ENCODE measurements at places on chromosomes 6 and 20.

DNA sequence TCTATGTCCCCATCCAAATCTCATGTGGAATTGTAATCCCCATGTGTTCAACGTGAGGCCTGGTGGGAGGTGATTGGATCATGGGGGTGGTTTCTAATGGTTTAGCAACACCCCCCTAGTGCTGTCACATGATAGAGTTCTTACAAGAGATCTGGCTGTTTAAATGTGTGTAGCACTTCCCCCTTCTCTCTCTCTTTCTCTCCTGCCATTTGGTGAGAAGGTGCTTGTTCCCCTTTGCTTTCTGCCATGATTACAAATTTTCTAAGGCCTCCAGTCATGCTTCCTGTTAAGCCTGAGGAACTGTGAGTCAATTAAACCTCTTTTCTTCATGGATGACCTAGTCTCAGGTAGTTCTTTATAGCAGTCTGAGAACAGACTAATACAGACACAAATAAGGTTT lies 165.4 kb downstream of the OGFRL1 start:
- DNase-seq, result no peak

GRCh38 chr6:167462514-167463312 lies 137.8 kb downstream of the TTLL2 start:
- no peak for DNase-seq

DNA sequence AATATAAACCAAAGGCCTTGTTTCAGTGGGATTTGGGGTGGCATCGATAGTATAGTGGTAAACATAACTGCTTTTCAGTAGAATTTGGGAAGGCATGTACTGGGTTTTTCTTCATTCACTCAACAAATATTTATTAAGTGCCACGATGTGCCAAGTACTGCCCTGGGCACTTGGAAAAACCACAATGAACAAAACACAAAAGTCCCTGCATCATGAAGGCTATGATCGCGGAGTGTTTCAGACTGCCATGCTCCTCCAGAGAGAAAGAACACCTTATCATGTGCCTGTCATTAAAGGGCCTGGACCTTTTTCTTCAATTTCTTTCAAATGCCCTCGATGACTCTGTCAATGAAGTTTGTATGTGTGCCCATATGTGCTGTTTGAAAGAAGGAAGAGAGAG lies 59.2 kb upstream of the CEP85L start:
- DNase-seq, result no peak

- no peak for DNase-seq
Observed at GRCh38 chr20:7087803-7088202, 320.3 kb downstream of the BMP2 start.

DNA sequence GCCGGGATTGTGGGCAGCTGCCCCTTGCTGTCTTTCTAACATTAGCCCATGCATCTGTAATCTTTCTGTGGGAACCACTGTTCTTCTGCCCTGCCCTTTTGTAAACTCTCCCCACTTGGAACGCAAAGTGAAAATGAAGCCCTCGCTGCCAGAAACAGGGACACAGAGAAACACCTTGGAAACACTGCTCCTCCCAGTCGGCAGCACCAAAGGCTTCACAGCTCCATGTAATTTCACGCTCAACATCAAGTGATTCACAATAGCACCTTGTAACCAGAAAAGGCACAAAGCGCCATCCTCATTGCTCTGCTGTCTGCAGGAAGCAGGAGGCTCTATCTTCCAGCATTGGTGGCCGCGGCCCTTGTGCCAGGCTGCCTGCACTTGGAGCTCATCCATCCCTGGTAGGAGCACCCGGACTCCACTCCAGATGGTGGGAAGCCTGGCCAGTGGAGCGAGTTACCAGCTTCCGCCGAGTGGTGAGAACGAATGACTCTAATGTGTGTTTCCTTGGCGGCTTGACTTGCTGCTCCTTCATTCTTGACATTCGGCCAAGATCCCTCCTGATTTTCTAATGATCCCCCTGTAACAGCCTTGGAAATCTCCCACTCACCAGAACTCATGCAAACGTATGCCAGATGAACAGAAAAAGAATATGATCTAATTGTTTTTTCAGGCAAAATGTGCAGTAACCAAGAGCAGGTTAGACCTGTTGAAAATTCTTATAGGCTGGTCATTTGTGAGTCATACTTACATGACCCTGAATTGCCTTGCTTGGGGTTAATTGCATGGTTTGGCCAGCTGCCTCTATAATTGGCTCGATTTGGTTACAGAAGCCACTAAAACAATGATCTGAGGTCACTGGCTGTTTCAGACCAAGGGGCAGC lies 169.1 kb upstream of the CDYL start:
- no peak for DNase-seq

DNA sequence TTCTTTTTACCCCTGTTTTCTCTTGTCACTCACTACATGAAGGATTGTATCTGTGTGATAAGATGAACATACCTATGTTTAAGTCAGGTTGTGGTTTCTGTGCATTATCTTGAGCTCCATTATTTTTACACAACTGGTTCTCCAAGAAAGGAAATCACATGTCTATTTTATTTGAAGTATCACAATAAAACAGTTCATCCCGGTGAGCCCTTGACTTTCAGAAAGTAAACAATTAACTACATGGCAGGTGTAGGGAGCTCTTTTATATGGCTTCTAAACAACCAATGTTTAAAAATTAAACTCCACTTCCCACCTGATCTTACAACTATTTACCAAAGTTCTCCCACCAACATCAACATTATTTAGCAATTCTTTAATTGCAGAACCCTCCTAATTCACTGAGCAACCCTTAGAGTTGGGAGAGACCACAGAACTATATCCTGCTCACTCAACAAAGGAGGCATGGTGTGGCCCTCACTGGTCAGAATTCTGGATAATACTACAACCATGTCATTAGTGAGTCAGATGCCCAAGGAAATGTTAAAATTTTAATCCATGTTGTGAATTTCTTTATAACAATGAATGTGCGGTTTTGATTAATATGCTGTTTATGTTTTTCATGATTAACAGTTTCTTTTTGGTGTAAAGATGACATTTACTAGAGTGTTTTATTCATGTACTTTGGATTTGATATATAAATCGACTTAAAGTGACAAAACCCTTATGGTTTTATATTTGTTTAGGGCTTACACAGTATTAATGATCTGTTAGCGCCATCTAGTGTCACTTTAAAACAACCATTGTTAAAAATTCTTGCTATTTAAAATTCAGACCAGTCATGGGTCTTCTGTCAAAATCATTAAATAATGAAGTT lies 50.0 kb upstream of the SCGN start:
- DNase-seq, result no peak

GRCh38 chr20:18443886-18444285 lies 22.9 kb downstream of the DZANK1 start:
- no peak for DNase-seq

GRCh38 chr6:45712786-45713185 lies 302.9 kb downstream of the CLIC5 start:
- no peak for DNase-seq

- DNase-seq, result no peak
Observed at GRCh38 chr20:2761885-2762284, 38.5 kb downstream of the CPXM1 start.

DNA sequence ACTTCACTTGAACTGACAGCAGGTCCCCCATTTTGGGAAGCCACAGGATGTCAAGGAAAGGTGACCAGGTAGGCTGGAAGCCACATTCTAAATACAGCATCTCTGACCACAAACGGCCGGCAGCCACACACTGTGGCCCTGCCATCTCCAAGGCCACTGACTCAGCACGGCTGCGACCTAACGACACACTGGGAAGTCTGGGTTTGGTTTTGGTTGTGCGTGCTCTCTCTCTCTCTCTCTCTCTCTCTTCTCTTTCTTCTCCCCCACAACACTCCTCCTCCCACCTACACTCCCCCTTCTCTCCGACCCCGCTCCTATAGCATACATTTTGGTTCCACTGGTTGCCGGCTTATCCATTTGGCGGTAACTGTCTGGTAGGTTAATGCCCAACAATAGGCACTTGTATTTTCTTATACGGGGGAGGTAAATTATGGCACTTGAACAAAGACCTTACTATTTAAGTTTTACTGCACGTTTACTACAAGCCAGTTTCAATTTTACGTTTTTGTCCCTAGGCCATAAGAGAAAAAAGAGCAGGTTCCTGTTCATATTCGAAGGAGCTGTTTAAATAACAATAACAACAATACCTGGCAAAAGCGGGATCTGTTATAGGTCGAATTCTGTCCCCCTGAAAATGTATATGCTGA lies 103.6 kb downstream of the GMDS start:
- DNase-seq, result no peak

- no peak for DNase-seq
Observed at GRCh38 chr6:128395188-128395587, 125.2 kb downstream of the PTPRK start.

DNA sequence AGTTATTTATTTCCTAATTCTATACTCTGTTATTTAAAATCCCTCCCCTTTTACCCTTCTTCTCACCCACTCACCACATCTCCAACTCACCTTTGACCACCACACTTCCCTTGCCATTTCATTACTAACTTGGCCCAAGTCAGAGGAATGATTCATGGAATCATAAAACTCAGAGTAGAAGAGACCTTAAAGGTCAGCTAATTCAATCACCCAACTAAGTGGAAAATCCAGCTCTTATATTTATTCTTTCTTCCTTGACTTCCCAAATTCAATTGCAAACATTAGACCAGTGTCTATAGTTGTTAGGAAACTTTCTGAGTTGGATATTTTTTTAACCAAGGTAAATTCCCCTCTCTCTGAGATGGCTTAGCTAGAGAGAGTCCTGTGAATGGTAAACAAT lies 26.5 kb upstream of the HEY2 start:
- DNase-seq, result no peak

GRCh38 chr6:113695516-113695915 lies 161.6 kb upstream of the MARCKS start:
- no peak for DNase-seq

DNA sequence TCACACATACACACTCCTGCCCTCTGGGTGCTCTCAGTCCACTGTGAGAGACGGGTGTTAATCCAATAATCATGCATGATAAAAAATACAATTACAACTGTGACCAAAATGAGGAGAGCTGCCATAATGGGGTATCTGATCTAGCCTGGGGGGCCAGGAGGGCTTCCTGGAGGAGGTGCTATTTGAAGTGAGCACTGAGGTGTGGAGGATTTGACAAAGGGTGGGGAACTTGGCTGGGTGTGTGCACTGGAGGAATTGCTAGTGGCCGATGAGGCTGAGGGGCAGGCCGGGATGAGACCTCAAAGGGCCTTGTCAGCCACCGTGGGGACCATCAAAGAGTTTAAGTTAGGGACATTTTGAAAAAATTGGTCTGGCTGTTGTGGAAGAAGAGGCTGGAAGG lies 34.8 kb downstream of the VSTM2L start:
- no peak for DNase-seq

- no peak for DNase-seq
Observed at GRCh38 chr6:81204731-81205130, 547.8 kb downstream of the TENT5A start.

- DNase-seq, result no peak
Observed at GRCh38 chr6:134714679-134715078, 235.2 kb downstream of the ALDH8A1 start.

- DNase-seq, result no peak
Observed at GRCh38 chr6:34859951-34860350, 27.9 kb downstream of the TAF11 start.

- no peak for DNase-seq
Observed at GRCh38 chr6:112196306-112196705, 58.1 kb downstream of the LAMA4 start.

- DNase-seq, result no peak
Observed at GRCh38 chr20:36010076-36010475, 41.7 kb downstream of the CNBD2 start.

DNA sequence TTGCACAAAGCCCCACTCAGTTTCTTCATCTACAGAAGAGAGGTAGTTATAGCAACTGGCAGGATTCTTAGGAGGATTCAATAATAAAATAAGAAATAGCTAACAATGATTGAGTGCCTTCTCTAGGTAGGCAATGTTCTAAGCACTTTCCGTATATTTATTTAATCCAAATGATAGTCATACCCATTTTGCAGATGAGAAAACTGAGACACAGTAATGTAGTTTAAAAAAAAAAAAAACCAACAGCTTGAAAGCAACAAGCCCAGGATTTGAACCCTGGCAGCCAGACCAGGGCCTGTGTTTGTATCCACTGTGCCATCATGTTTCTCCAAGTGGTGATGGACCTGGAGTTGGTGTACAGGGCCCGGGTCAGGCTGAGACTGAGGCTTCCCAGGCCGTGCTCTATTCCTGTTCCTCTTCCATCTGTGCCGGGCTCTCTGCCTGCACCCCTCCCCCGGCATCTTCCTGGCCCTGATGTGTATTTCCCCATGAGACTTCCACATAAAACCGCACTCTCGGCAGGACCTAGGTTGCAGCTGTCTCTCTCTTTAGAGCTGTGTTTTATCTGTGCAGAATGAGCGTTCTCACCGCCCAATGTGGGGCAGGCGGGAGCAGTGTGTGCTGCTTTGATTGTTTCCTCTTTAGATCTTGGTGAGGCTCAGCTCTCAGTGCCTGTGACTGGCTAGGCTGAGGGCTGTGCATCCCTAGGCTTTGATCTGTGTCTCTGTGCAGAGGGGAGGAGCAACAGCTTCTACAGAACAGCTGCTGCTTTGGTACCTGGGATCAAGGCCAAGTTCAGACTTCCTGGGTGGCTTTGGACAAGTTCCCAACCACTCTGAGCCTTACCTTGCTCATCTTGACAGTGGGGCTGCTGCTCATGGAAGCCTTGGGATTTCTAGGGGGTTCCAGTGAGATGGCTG lies 49.5 kb downstream of the TOX2 start:
- DNase-seq, result no peak

- no peak for DNase-seq
Observed at GRCh38 chr6:164856138-164856537, 453.3 kb downstream of the C6orf118 start.

GRCh38 chr6:132530293-132530974 lies 7.6 kb upstream of the TAAR9 start:
- peak; percentile 33 for DNase-seq

GRCh38 chr6:49782293-49782692 lies 4.8 kb downstream of the PGK2 start:
- DNase-seq, result no peak

DNA sequence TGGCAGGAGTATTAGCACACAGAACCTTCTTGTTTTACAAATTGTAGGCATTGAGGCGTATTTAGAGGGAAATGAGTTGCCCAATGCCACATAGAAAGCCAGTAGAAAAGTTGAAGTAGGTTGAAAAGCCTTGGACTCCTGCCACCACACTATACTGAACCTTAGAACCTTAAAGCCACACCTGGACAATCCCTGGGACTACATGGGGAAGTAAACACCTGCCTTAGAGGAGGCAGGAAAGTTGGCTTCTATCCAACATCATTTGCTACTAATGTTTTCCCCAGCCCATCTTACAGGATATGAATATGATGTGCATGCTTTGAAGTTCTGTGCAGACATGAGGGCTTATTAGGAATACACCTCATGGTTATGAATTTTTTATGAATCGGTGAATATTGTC lies 5.3 kb upstream of the EPPIN start:
- no peak for DNase-seq

GRCh38 chr20:37764333-37764935 lies 70.6 kb downstream of the CTNNBL1 start:
- no peak for DNase-seq

- DNase-seq, result no peak
Observed at GRCh38 chr20:51125780-51126179, 102.9 kb upstream of the KCNG1 start.

GRCh38 chr6:153670403-153671026 lies 368.5 kb upstream of the OPRM1 start:
- no peak for DNase-seq

GRCh38 chr20:19012676-19013075 lies 199.1 kb downstream of the SCP2D1 start:
- no peak for DNase-seq
